Activated CD8-positive, alpha-beta memory T cell treated with anti-CD3 and anti-CD28 coated beads for 1 hour (primary cell): ENCODE measurements at places on chromosomes 6 and 20.

- no peak for DNase-seq
Observed at GRCh38 chr6:160378218-160378617, 30.0 kb downstream of the SLC22A3 start.

- DNase-seq = no peak
Observed at GRCh38 chr6:158852312-158853071, 33.3 kb upstream of the EZR start.

DNA sequence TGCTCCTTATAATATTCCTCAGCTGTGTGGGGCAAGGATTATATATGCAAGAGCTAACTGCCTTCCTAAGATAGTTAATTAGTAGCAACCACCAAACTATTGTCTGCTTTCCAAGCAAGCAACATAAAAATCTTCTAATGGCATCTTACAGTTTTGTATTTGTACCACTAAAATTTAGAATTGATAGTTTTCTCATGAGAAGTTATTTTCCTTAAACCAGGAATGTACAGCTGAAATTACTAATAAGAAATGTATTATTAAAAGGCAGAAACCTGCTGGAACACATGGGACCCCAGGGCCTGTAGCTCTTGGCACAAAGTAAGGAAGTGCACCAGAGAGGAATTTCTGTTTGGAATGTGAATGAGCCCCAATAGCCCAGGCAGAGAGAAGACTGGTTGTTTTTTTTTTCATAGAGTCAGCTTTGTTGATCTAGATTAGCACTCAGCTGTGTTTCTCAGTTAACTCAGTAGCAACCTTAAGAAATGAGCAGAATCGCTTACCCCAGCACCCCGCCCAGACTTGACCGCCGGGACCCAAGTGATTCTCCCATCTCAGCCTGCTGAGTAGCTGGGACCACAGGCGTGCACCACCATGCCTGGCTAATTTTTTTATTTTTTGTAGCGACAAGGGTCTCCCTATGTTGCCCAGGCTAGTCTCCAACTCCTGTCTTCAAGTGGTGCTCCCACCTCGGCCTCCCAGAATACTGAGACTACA lies 2.6 kb downstream of the MGME1 start:
- no peak for DNase-seq

GRCh38 chr6:36499918-36500317 lies 47.4 kb downstream of the STK38 start:
- DNase-seq = no peak

DNA sequence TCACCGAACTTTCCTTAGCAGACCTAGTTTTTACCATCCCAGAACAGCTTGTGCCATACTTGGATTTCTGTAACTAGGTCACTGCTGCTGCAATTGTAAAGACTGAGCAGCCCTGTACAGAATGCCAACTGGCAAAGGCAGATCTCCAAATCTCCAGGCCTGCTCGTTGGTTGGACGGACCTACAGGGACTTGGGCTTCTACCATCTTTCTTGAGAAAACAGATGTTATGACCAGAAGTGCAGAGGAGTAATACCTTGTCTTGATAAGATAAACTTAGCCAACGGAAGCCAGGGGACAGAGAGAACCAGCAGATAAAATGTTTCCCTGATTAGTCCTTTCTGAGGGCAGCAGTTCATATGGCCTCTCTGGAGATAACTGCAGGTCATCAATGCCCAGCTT lies 304.1 kb downstream of the RFPL4B start:
- DNase-seq = no peak

- no peak for DNase-seq
Observed at GRCh38 chr20:32445539-32446273, 87.6 kb downstream of the ASXL1 start.
